Stimulated activated CD4-positive, alpha-beta T cell treated with anti-CD3 and anti-CD28 coated beads, Interleukin-4, amount 100 ng/mL, for 4 hours (primary cell): ENCODE measurements at places on chromosomes 7 and 10.
A peak's percentile ranks its signal among the peaks of the same experiment; 100 is the strongest.

DNA sequence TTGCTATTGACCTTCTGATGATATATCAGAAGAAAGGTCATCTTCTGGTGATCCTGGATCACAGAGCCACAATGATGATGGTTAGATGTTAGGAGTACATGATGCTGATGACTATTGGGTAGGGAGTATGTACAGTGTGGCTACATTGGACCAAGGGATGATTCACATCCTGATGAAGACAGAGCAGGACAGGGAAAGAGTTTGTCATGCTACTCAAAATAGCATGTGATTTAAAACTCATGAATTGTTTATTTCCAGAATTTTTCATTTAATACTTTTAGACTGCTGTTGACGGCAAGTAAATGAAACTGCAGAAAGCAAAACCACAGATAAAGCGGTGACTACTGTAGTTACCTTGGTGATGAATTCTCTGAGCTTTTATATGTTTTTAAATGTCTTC is 397.3 kb downstream of the PPP1R3A start:
- no peak for DNase-seq

GRCh38 chr10:48390933-48391845 is 84.7 kb downstream of the MAPK8 start:
- no peak for DNase-seq

DNA sequence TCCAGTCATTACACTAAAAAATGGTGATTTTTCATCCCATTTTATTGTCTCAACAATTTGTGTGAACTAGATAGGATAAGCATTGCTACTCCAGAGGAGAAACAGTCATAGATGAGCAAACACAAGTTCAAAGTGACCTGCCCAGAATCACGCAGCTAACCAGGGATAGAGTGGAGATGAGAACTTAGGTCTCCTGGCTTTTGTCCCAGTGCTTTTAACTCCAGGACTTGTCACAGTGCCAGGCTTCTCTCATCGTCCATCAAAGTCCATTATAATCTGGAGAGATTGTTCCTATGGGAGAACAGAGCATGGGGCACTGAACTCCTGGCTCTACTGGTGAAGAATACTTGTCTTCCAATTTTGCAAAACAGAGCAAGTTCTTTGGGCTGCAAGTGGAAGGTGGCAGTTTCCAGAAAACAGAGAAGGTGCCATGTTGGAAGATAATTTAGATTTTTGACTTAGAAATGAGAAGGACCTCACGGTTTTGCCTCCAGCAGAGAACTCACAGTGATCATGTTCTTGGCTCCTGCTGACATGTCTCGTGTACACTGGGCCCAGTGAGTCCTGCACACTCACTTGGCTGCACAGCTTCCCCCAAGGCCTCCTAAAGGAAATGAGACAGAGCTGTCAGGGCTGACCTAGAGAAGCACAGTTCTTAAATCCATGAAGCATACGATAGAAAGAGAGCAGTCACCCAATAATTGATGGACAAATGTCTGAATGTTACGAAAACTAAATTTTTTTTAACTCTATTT is 322.9 kb upstream of the NRP1 start:
- no peak for DNase-seq

DNA sequence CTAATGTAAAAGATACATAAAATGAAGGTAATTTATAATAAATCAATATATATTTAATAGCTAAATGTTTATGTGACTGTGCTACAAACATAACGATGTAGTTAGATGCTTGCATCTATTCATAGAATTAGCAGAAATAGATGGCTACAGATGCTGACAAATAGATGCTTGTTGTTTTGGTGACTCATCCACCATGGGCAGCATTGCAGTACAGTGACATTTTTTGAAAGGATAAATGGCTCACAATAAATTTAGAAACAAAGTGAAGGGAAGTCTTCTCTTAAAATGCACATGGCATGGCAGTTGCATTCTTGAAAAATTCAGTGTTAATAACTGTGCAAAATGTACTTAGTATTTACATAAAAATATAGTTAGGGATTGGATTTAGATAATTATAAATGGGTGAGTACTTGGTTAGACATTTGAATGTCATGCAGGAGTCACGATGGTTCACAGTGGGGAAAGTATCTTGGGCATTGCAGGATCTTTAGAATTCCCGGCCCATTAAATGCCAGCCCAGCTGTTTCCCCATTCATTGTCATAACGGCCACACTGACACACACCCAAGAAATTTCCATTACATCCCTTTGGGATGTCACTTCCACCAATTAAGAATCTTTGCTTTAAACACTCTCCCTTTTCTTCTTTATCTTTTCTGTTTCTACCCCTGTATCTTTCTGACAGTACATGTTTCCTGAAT is 564.1 kb downstream of the ATRNL1 start:
- DNase-seq, result no peak

DNA sequence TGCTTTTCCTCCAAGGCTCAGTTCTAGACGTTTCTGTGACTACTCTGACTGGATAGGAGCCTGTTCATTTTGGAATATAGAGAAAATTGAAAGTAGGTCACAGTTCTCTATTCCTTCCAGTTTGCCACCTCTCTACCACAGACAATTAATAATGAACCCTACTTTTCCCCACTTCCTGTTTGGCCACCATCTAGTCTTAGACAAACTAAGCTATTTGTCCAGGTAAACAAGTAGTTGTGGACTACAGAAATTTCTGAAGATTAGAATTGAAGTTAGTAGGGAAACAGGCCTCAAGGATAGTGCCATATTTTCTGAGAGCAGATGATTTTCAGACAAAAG is 87.0 kb downstream of the AUTS2 start:
- no peak for DNase-seq

DNA sequence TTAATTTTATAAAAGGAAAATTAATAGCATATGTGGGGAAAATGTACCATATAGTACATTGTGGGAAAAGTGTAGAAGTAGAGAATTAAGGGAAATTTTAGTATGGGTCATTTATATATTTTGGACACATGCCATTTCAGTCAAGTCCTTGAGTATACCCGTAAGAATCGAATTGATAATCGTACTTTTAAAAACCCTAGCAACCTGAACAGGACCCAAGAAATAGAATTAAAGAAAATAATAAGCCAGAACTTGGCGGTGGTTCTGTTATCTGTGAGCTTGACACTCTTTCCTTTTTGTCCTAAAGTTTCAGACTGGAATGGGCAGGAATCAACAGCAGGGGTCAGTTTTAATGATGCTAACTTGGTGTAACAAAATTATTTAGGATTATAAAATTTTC is 221.0 kb downstream of the CDK14 start:
- DNase-seq, result no peak

DNA sequence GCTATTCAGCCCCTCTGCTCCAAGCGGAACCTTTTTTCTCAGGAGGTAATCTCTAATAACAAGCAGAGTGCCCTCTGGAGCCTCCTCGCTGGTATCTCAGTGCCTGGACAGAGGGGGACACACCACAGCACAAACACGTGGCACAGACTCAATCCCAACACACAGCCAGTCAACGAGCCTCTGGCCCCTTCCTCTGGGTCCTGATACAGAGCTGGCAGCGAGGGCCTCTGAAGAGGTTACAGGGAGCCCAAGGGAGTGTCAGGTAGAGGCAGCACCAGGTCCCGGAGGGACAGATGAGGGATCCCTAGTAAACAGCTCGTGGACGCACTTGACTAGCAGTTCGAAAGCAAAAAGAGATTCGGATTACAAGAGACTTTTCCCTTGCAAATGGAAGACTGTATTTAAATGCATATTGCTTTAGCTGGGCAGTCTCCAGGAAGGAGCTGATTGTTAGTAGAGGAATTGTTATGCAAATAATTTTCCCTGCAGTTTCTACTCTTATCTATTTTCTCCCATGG is 14.1 kb downstream of the CXCL12 start:
- DNase-seq, result no peak

GRCh38 chr10:97737770-97738265 is 890 bp downstream of the ZFYVE27 start:
- no peak for DNase-seq

GRCh38 chr10:10490581-10490980 is 527.1 kb upstream of the CELF2 start:
- DNase-seq, result no peak

- no peak for DNase-seq
Observed at GRCh38 chr10:71920540-71921323, 43.5 kb upstream of the CHST3 start.

DNA sequence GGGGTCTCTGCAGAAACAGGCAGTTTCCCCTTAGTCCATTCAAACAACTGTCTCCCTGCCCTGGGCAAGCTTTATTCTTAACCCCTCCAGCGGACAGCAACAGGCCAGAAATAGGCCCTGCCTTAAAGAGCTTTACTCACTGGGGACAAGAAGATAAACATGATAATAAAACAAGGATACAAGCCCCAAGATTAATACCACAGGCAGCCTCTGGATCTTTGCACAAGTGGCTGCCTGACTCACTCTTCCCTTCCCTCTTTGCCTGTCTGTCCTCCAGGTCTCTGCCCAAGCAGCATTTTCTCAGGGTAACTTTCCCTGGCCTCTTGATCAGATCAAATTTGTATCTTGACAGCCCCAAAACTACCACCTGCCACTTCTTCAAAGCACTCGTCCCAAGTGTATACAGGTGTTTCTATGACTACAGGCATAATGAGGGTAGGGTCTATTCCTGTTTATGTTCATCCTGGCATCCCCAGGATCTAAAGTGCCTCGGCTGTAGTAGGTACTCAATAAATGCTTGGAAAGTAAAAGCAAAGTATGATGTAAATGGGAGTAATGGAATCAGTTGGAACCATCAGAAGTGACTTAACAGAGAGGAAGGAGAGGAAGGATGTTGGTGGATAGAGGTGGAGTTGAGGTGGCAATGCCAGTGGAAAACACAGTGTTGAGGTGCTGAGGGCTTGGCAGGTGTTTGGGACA is 7.0 kb upstream of the CAMK2G start:
- DNase-seq, result no peak

GRCh38 chr10:131804551-131805295 is 96.1 kb upstream of the PPP2R2D start:
- no peak for DNase-seq

- DNase-seq, result no peak
Observed at GRCh38 chr10:48613016-48613415, 8.1 kb upstream of the ARHGAP22 start.

DNA sequence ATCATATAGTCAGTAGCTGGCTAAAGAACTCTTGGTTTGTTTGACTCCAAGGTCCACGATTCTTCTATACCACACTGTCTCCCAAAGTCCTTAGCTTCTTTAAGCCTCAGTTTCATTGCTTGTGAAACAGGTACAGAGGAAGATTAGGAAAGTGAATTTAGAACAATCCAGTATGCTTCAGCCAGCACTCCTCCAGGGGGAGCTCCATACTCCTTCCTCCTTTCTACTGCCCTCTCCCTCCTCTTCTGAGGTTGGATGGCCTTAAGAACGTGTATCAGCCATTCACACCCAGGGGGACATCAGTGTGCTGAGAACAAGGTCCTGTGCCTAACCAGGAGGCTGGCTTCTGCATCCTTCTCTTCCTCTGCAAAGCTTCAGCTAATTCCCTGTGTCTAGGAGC is 54.8 kb upstream of the CALD1 start:
- no peak for DNase-seq

DNA sequence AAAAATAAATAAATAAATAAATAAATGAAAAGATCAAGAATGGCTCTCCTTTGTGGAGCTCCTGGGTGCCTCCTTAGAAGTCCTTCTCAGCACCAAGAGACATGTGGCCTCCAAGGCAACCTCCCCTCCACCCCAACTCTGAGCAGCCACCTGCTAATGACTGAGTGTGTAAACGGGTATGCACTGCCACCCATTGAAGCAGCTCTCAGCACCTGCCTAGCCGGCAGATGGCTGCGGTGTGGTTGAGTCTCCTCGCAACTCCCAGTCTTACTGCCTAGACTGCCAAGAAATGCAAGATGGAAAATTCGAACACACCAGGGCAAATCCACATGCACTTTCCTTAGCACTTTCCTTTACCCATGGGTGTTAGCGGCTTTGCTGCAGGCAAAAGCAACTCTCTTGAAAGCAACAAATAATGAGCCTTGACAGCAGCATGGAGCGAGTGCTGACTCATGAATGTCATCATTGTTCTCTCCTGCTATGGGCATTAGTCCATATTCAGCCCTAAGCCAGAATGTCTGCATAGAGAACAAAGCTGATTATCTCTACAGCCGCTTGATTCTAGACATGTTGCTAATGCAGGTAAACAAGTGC is 913.9 kb upstream of the AUTS2 start:
- DNase-seq, result no peak

GRCh38 chr7:132130497-132130896 is 445.8 kb downstream of the PLXNA4 start:
- no peak for DNase-seq

GRCh38 chr10:51035344-51035743 is 38.9 kb upstream of the PRKG1 start:
- DNase-seq, result no peak

GRCh38 chr10:121684276-121684675 is 86.0 kb upstream of the FGFR2 start:
- DNase-seq, result no peak

DNA sequence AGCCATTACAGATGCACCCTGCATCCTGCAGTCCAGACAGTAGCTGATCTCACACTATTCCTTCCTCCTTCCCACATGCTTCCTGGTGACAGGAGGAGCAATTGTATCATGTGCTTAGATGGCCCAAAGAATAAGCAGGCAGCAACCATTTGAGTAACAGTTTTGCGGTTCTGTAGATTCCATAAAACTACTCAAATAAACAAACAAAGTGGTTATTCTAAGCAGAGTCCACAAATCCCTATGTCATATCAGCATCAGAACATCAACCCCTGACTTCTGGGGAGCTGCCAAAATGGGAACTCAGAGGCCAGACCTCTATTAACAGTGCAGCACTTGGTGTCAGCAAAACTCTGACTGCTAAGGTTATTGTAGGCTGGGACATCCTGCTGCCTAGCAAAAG is 226.0 kb downstream of the SORCS1 start:
- DNase-seq, result no peak

- DNase-seq, result peak; percentile 5
Observed at GRCh38 chr10:50421026-50421719, 169.9 kb upstream of the ASAH2 start.

DNA sequence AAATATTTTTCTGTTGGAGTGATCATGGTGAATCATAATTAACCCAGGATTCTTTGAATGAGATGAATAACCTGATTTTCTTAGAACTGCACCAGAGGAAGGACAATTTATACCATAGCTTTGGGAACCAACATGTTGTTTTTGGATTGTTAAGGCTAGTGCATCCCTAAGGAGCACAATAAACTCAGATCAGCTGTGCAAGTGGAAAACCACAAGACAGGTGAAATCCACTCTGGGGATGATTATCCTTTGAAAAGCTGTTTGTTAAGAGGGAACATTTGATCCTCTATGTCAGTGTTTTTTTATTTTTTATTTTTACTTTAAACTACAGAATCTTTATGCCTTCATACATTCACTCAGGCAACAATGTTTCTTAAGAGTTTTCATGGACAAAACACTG is 232.1 kb upstream of the PCLO start:
- no peak for DNase-seq
